ENCODE measurements at places on chromosomes 3 and 15. TPM values are rescaled to one million over a fixed set of nuclear protein-coding genes. Genes with fewer than 3 reads are reported as not detected.

GRCh38 chr15:70031261-70031660 lies 66.5 kb downstream of the TLE3 start:
- DNase-seq: no peak

PIK3CB gene
- 17.3 TPM for total RNA-seq

DNA sequence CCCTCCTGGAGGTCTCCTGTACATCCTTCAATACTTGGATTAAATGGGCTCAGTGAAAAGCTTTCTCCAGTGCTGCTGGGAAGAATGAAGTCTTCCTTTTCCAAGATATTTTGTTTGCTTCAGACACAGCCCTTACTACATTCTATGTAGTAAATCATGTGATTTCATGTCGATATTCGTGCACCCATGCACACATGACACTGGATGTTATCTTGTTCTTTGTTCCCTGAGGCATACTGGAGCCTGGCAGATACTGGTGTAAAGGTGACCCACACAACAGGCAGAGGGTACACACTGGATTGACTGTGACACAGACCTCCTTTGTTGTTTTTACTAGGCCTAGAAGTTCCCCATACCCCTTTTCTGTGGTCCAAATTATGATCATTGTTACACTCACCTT lies 40.3 kb upstream of the ATP2C1 start:
- no peak for DNase-seq

DNA sequence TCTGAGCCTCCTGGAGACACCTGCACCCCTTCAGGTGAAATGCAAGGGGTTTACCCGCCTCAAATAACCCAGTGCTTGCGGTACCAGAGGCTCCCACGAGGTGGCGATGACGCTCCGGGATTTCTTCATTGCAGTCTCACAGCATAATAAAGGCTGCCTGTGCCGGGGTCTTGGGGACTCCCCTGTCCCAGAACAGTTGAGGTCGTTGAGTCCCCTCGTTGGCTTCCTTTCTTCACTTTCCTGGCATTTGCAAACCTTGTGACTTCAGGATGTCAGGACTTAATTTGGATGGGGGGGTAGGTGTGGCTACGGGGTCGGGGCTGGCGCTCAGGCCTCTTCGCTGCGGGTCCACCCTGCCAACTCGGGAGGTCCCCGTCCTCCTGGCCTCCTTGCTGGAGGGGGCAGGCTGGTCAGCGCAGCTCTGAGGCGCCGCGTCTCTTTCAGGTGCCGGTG lies 1.3 kb downstream of the GNAT1 start:
- peak; percentile 73 for DNase-seq

SLC22A13 gene
- 0.28 TPM for total RNA-seq

HYPK gene
- 32.7 TPM for total RNA-seq

- no peak for DNase-seq
Observed at GRCh38 chr15:81184188-81184587, 12.5 kb upstream of the IL16 start.

GRCh38 chr15:97692301-97693015 lies 268.0 kb upstream of the ARRDC4 start:
- DNase-seq: no peak

GRCh38 chr3:71689291-71689690 lies 35.9 kb downstream of the EIF4E3 start:
- no peak for DNase-seq

ACY1 gene
- total RNA-seq: 49.0 TPM

- DNase-seq: no peak
Observed at GRCh38 chr15:88161636-88162035, 94.9 kb downstream of the NTRK3 start.

DNA sequence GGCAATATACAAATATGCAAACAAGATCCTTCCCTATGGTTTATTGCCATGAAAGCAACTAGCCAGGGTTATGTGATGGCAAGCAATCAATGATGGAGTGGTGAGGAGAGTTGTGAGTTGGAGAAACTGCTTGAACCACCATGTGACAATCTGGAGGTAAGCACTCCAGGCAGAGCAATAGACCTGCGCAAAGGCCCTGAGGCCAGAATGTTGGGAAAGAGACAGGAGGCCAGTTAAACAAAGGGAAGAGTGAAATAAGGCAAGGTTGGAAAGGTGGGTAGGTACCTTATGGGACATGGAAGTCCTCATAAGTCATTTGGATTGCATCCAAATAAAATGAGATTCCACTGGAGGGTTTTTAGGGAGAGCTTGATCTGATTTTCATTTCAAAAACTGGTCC lies 80.0 kb upstream of the WNT5A start:
- no peak for DNase-seq

- no peak for DNase-seq
Observed at GRCh38 chr3:25040748-25041147, 387.3 kb upstream of the RARB start.

GRCh38 chr15:72156928-72157327 lies 38.7 kb downstream of the SENP8 start:
- DNase-seq: no peak

GRCh38 chr15:95300958-95301357 lies 1029.5 kb upstream of the NR2F2 start:
- DNase-seq: no peak

DNA sequence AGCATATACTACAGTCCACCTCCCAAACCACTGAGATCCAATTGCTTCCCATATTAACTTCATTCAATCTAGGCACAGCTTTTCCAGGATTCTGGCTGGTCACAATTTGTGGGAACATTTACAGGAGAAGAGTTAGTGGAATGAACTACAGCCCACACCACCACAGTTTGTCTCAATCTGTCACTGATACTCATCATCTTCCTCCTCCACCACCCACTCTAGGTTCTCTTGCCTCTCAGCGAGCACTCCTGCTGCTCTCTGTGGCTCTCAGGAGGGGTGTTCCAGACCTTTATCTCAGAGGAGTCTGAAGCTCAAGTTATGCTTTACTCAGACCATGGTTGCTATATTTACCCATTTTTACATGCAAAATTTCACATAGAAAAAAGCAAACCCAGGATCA lies 25.9 kb upstream of the PLA2G4D start:
- DNase-seq: no peak

- DNase-seq: no peak
Observed at GRCh38 chr3:11034309-11034985, 41.9 kb downstream of the SLC6A1 start.

Measured in CD8-positive, alpha-beta memory T cell (primary cell).